Hematopoietic multipotent progenitor cell treated with erythropoietin and hydrocortisone succinate and interleukin-3 and kit ligand, for 4 days (in vitro differentiated cells): ENCODE measurements at places on chromosomes 6 and 20.

GRCh38 chr20:38129248-38129865, 35.7 kb downstream of the TGM2 start:
- no peak for DNase-seq

DNA sequence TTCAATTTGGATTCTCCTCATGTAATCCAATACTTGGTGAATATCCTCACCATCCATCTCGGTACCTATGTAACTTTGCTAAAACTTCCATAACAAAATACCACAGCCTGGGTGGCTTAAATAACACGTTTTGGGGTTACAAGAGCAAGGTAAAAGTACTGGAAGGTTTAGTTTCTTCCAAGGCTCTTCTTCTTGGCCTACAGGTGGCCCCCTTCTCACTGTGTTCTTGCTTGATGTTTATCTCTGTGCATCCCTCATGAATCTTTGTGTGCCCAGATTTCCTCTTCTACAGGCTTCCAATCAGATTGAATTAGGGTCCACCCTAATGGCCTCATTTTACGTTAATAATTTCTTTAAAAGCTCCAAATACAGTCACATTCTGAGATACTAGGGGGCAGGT, 163.3 kb upstream of the HCRTR2 start:
- DNase-seq = no peak

DNA sequence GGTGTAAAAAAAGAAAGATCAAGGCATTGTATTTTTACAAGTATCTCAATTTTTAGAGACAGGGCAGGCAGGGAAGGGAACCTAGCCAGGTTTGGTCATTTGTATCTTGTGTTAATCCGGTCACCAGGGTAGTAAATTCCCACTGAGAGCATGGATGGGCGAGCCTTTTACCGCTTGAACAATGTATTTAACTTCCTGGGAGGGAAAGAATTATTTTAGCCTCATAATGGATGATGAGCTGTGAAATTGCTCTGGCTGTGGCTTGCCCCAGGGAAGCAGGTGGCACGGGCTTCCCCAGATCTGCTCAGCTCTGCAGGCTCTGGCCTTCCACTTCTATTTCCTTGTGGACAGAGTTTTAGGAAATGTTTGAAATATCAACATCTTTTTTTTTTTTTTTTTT, 72.9 kb downstream of the TOX2 start:
- DNase-seq = no peak

- DNase-seq = peak; percentile 18
Observed at GRCh38 chr6:79634491-79635231, 3.5 kb downstream of the SH3BGRL2 start.

DNA sequence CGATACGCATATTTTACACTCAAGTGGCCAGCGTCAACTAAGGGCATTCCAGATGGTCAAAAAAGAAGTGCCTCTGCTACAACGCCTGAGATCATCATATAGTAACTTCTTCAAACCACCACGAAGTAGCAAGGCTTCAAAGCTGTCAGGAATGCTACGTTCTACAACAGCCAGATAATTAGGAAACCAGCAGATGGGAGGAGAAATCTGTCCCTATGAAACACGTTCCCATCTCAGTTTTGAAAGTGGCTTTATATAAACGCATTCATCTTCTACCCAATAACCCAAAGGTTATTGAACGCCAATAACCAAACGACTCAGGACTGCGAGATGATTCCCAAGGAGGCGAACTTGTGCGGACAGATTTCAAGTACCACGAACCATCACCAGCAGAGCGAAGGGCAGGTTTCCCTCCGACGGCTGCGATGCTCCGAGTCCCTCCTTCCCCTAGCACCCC, 1.2 kb downstream of the ABHD12 start:
- DNase-seq = no peak

DNA sequence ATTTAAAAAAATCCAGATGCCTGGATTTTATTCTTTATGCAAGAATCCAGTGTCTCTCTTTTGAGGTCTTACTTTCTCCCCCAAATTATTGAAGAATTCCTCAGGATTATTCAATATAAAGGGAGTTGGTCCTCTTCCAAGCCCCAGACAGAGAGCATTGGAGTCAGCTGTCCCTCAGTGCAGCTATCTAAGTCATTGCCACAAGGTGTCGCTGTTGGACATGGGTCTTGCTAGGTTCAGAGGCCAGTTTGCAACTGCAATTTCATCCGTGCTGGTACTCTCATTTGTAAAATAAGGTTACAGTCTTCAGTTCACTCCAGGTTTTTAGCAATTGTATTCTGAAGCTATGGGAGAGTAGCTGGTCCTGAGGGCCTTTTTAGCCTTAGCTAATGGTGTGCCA, 27.8 kb downstream of the CCN2 start:
- DNase-seq = peak; percentile 77

GRCh38 chr6:165229216-165229615, 80.2 kb downstream of the C6orf118 start:
- no peak for DNase-seq

- DNase-seq = peak; percentile 55
Observed at GRCh38 chr20:57622579-57623381, 2.6 kb upstream of the ZBP1 start.

GRCh38 chr6:93940381-93940780, 521.0 kb upstream of the EPHA7 start:
- no peak for DNase-seq

DNA sequence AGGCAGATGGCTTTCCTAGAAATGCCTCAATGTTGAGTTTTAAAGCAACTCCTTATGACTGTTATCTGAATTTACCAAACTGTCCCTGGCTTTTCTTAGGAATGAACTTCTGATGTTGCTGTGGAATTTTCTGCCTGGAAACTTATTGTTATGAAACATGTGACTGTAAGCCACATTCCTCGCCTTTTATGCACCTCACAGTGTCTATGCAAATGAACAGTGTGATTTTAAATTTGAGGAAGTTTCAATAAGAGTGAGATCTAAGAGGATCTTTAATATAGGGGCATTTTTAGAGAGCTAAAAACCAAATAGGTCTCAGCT, 2.4 kb upstream of the CCR6 start:
- DNase-seq = peak; percentile 10

- DNase-seq = no peak
Observed at GRCh38 chr6:129136751-129137150, 253.8 kb downstream of the LAMA2 start.

DNA sequence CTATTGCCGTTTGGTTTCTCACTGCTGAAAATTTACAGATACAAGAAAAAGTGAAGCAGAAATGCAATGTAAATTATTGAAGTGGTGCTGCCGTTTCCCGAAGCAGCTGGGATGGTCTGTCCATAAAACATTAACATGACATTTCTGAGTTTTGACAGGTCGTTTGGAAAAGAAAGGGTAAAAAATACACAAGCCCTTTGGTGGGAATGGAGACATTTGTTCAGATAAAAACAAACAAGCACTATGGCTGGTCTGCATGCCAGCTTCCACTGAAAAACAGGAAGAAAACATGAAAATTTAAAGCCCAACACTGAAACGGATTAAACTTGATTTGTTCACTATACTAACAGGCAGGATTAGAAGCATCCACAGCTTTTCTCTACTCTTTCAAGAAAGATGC, 155.2 kb downstream of the FRK start:
- DNase-seq = no peak

- DNase-seq = no peak
Observed at GRCh38 chr6:151012321-151013294, 147.1 kb downstream of the MTHFD1L start.

DNA sequence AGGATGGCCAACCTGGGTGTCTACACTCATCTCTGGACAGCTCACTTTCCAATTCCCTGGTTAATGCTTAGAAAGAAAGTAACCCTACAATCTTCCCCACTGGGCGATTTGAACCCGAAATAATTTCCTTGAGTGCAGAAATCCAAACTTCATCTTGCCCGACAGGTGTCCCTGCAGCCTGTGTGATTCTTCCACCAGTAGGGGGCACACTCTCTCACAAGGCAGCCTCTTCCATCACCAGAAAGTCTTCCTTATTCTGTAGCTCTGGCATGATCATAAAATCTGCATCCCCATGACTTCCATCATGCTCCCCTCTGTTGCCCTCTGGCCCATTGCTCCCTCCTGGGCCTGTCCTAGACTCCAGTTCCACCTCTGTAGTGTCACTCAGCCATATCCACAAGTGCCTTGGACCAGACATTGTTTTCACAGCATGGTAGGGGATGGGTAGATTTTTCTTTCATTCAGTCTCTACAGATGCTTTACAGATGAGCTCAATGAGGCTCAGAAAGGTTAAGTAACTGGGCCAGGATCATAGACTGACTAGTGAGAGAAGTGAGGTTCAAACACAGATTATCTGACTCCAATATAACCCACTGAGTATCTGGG, 170.4 kb upstream of the SPTLC3 start:
- peak; percentile 7 for DNase-seq

- DNase-seq = no peak
Observed at GRCh38 chr6:170135461-170135820, 155.4 kb downstream of the DLL1 start.

GRCh38 chr6:3526962-3527650, 70.3 kb upstream of the SLC22A23 start:
- DNase-seq = no peak

DNA sequence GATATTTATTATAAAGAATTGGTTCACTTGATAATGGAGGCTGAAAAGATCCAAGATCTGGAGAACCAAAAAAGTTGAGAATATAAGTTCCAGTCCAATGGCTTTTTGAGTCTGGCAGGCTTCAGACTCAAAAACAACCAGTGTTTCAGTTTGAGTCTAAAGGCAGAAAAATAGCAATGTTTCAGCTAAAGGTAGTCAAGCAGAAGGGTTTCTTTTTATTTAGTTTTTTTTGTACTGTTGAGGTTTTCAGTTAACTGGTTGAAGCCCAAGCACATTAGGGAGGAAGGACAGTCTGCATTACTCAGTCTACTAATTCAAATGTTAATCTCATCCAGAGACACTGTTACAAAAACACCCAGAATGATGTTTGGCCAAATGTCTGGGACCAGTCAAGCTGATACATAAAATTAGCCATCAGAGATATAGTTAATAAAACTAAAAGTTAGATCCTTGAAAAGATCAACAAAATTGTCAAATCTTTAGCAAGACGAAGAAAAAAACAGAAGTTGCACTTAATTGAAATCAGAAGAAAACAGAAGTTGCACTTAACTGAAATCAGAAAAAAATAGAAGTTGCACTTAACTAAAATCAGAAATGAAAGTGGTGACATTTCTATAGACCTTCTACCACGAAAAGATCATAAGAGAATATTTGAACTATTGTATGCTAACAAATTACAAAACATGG, 980.3 kb upstream of the FLRT3 start:
- DNase-seq = no peak

GRCh38 chr20:2337142-2337541, 41.3 kb downstream of the TGM3 start:
- no peak for DNase-seq

DNA sequence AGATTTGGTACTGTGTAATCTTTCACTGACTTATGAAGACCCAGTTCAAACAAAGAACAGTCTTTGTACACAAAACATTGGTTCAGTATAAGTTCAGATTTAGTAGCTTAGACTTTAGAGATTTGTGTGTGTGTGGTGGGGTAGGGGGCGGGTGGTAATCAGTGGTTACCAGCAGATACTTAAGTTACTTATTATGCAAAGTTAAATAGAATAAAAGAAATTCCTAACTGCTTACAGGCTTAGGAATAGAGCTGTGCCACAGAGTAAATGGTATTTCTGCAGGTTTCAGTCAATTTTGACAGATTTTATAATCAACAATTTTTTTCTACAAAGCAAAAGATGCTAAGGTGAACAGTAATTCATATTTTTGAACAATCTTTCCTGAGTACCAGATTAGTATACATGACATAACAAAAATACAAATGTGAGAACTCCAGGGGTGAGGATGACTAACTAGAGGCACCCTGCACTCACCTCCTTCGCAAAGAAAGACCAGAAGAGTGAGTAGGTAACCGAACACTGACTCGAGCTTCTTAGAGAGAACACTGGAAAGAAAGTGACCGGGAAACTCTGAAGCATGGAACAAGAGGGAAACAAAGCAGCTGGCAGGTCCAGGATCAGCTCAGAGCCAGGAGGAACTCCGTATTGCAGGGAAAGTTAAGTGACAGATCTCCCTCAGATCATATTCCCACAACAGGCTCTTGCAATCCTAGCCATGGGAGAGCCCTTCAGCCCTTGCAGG, 560.6 kb downstream of the COL12A1 start:
- no peak for DNase-seq

DNA sequence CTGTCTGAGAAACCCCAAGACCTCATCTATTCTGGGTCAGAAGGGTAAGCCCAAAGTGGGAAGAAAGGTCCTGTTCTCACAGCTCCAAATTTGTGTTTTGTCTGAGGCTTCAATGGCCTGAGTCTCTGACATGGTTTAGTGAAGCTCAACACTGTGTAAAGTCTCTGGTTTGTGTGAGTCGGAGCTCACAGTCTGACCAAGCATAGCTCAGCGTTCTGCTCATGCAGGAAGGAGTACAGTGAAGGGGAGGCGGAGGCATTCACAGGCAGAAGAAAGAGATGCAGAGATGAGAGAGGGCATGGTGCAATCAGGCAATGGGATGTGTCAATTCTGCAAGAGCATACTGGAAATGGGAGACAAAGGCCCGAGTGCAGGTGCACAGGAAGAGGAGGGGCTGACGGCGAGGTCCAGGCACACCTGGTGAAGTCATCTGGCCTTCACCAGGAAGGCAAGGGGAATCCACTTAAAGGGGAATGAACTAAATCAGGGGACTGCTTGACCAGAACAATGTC, 463.0 kb upstream of the AGPAT4 start:
- DNase-seq = no peak

- no peak for DNase-seq
Observed at GRCh38 chr6:149683256-149683859, 34.5 kb downstream of the LATS1 start.

DNA sequence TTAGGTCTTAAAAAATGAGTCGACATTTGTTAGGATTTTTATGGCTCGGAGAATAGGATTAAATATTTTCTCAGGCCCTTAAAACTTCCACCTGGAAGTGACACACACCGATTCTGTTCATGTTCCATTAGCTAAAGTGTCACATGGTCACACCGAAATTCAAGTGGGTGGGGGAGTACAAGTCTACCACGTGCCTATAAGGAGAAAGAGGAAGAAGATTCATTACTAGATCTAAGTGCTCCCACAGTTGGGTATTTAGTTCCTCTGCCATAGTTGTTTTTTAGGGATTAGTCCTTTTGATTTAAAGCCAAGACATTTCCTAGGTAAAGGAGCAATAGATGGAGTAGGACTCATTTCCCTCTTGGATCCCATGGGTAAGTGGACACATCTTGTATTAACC, 4.9 kb upstream of the TOX2 start:
- peak; percentile 14 for DNase-seq

- DNase-seq = no peak
Observed at GRCh38 chr20:54397292-54398140, 77.9 kb upstream of the DOK5 start.

- DNase-seq = no peak
Observed at GRCh38 chr6:167399599-167399998, 74.7 kb downstream of the TTLL2 start.

GRCh38 chr6:87897663-87898062, 150.0 kb upstream of the SPACA1 start:
- DNase-seq = no peak

- DNase-seq = no peak
Observed at GRCh38 chr6:105038259-105038658, 81.4 kb downstream of the LIN28B start.
